Sigmoid colon (tissue), 7 donors: ENCODE measurements at places on chromosomes 11 and 22. TPM values are rescaled to one million over a fixed set of nuclear protein-coding genes. Genes with fewer than 3 reads are reported as not detected.

OR52N1 gene
- total RNA-seq, result not detected

OR4A16 gene
- not detected for total RNA-seq

BAIAP2L2 gene
- 0.27 TPM for total RNA-seq

TESMIN gene
- total RNA-seq, result not detected

RCOR2 gene
- 0.71 TPM for total RNA-seq

SSTR3 gene
- total RNA-seq, result not detected

MPZL3 gene
- total RNA-seq, result 0.55 TPM

SERHL2 gene
- total RNA-seq, result 3.6 TPM

CALCA gene
- not detected for total RNA-seq

NLRP14 gene
- not detected for total RNA-seq

ACCS gene
- total RNA-seq, result 11.4 TPM

MS4A1 gene
- total RNA-seq, result not detected

MUC15 gene
- not detected for total RNA-seq

SPTY2D1 gene
- 16.3 TPM for total RNA-seq

DNA sequence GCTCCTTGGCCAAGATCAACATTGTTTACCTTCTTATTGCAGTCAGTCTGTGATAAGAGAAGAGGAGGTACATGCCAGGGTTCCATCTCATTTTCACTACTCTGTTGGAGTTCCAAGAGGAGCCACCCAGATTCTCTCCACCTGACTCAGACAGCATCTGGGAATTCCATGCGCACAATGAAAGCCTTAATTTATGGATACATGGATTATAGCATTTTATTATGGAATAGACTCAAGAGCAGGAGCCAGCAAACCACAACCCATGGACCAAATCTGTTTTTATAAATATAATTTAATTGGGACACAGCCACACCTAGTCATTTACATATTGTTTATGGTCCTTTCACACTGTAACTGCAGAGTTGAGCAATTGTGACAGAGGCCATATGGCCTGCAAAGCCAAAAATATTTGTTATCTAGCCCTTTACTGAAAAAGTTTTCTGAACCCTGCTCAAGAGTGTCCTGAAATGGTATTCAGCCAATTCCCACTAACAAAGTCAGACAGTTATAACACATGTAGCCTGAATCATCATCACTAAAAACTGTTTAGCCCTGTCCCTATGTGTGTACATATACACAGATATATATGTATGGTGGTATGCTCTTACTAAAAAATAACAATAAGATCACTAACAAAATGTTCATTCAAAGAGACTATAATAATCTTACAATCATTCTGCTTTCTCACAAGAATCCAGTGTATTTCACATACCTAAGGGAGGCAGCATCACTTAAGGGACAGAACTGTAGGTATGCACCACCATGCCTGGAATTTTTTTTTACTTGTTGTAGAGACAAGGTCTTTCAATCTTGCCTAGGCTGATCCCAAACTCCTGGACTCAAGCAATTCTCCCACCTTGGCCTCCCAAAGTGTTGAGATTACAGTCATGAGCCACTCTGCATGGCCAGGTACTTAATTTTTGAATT lies 104.5 kb upstream of the TEAD1 start:
- no peak overlapping the region for H3K27ac ChIP-seq
- H3K4me3 ChIP-seq, result no peak overlapping the region
- no peak for DNase-seq
- no peaks in the 10 kb centered on the region for H3K36me3 ChIP-seq
- no peaks in the 10 kb centered on the region for H3K27me3 ChIP-seq

DNA sequence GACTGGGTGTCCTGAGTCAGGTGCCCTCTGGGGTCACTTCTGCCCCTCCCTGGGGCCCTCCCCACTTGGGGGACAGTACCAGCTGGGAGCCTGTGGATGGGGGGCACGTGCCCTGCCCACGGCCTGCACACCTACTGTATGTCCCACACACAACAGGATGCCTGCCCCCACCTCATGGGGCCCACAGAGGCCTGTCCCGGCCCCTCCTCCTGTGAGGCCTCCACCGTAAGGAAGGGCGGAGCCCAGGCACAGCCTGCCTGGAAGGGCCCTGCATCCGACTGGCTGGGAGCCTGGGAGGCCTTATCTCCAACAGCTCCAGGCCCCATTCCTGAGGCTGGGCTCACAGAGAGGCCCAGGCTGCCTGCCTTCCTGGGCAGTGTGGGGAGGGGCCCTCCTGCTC lies 47.8 kb downstream of the BRSK2 start:
- peaks cover 82% of the 10 kb centered on the region for H3K27me3 ChIP-seq
- H3K27ac ChIP-seq, result no peak overlapping the region
- no peaks in the 10 kb centered on the region for H3K36me3 ChIP-seq
- no peaks in the 10 kb centered on the region for H3K4me1 ChIP-seq
- no peak for DNase-seq

GRCh38 chr22:39463931-39464390 lies 7.1 kb downstream of the MGAT3 start:
- DNase-seq, result no peak
- no peaks in the 10 kb centered on the region for H3K27me3 ChIP-seq
- no peak overlapping the region for H3K4me3 ChIP-seq
- H3K36me3 ChIP-seq, result no peaks in the 10 kb centered on the region
- no peaks in the 10 kb centered on the region for H3K4me1 ChIP-seq
- H3K27ac ChIP-seq, result no peak overlapping the region

DNA sequence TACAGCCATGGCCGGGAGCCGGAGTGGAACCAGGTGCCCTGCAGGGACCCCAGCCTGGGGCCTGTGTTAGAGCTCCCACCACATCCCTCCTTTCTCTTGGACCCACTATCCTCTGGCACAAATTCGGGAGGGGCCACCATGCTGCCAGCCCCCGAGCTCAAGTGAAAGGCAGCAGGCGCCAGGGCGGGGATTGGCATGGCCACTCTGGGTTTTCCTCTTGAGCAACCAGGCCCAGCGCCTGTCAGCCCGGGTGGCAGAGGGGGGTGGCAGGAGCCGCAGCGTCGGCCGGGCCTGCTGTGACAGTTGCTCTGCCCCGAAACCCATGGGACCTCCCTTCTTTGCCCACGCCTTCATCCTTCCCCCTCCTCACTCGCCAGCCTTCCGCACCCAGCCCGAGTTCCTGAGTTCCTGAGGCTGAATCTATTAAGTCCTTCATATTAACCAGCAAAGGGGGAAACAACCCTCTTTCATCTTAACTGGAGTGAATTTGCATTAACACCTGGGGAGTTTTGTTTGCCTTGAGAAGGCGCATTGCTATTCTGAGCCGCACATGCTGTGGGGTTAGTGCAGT lies 16.8 kb upstream of the CABP7 start:
- no peaks in the 10 kb centered on the region for H3K36me3 ChIP-seq
- no peak overlapping the region for H3K27ac ChIP-seq
- H3K4me3 ChIP-seq, result no peak overlapping the region
- H3K27me3 ChIP-seq, result peaks cover 40% of the 10 kb centered on the region
- H3K4me1 ChIP-seq, result peaks cover 23% of the 10 kb centered on the region
- DNase-seq, result no peak

DNA sequence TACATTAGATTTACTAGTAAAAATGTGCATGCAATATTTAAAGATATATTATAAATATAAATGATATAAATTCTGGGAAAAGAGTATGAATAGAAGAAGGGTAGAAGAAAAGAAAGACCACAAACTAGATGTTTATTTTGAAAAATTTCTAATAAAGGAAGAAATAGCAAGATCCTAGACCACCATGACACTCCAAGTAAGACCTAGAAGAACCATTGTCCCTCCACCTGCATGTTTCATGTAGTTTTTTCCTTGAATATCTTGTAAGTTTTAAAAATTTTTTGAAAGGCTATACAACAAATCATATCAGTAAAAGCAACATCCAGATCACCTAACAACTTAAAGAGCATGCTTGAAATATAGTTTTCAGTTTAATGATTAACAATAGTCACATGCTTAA lies 46.8 kb downstream of the ARHGAP32 start:
- DNase-seq, result no peak
- H3K4me1 ChIP-seq, result no peaks in the 10 kb centered on the region
- H3K4me3 ChIP-seq, result no peak overlapping the region
- no peaks in the 10 kb centered on the region for H3K36me3 ChIP-seq
- H3K27ac ChIP-seq, result no peak overlapping the region

DNA sequence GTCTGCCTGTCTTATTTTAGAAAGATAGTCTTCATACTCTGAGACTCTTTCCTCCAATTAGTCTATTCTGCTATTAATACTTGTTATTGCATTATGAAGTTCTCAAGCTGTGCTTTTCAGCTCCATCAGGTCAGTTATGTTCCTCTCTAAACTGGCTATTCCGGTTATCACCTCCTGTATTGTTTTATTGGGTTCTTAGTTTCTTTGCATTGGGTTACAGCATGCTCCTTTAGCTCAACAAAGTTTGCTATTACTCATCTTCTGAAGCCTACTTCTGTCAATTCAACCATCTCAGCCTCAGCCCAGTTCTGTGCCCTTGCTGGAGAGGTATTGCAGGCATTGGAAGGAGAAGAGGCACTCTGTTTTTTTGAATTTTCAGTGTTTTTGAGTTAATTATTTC lies 21.0 kb upstream of the OR5AK2 start:
- no peaks in the 10 kb centered on the region for H3K36me3 ChIP-seq
- H3K27ac ChIP-seq, result no peak overlapping the region
- H3K4me3 ChIP-seq, result no peak overlapping the region
- no peaks in the 10 kb centered on the region for H3K4me1 ChIP-seq
- DNase-seq, result no peak

GRCh38 chr22:26751217-26751616 lies 93.8 kb downstream of the MIAT start:
- H3K27me3 ChIP-seq, result no peaks in the 10 kb centered on the region
- H3K36me3 ChIP-seq, result no peaks in the 10 kb centered on the region
- H3K27ac ChIP-seq, result no peak overlapping the region
- DNase-seq, result no peak

- DNase-seq, result no peak
- H3K27me3 ChIP-seq, result no peaks in the 10 kb centered on the region
- H3K27ac ChIP-seq, result no peak overlapping the region
- H3K4me1 ChIP-seq, result peaks cover 24% of the 10 kb centered on the region
These were observed 2.4 kb upstream of the ATP5MG start for GRCh38 chr11:118398791-118399559.

DNA sequence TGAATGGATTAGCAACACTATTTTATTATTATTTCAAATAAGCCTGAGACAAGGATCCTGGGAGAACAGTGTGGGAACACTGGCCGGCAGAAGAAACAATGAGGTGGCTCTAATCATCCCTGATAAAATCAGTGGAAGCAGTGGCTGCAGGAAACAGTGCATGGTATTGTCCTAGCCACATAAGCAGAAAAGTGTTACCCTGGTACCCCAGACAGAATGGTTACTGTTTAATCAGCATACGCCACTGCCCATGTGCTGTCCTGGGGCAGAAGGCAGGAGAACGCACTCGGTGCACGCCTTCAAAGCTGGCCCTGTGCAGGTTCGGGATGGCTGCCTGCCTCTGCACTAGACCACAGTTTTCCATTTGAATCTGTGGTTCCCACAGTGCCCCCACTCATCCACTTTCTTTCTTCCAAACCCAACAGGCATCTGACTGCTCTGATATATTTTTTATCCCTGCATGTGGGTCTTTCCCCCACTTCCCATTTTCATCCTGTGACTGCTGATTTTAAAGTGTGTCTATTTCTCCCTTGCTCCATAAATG lies 25.7 kb downstream of the OPCML start:
- no peaks in the 10 kb centered on the region for H3K36me3 ChIP-seq
- no peak overlapping the region for H3K4me3 ChIP-seq
- no peaks in the 10 kb centered on the region for H3K4me1 ChIP-seq
- no peak overlapping the region for H3K27ac ChIP-seq
- DNase-seq, result no peak
